Anterior cingulate cortex (tissue), 58 donors: ENCODE measurements at places on chromosomes 11 and 22.

GRCh38 chr11:87351676-87352075 is 313.9 kb downstream of the TMEM135 start:
- DNase-seq = no peak

- DNase-seq = no peak
Observed at GRCh38 chr11:96361778-96362177, 18.8 kb upstream of the MAML2 start.

GRCh38 chr11:32831221-32831620 is 1.5 kb downstream of the PRRG4 start:
- DNase-seq = no peak

- DNase-seq = no peak
Observed at GRCh38 chr11:103594283-103594682, 442.2 kb upstream of the DDI1 start.

DNA sequence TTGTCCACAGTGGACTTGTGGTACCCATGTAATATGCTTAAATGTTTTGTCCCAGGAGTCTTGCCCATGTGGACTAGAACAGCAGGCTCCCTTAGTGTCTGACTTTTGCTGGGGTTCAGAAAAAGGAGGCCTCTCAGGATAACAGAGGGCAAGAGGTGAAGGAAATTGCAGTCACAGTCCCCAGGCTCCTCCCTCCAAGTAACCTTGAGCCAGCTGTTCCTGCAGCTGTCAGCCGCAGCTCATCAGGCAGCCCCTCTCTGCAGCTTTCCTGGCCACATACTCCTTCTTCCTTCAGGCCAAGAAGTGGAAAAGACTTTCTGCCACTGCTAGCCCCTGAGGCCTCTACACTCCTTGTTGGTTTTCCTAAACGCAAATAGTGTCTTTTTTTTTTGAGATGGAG is 6.3 kb upstream of the MYO18B start:
- no peak for DNase-seq

GRCh38 chr22:29758068-29758622 is 8.7 kb downstream of the ZMAT5 start:
- DNase-seq = no peak

DNA sequence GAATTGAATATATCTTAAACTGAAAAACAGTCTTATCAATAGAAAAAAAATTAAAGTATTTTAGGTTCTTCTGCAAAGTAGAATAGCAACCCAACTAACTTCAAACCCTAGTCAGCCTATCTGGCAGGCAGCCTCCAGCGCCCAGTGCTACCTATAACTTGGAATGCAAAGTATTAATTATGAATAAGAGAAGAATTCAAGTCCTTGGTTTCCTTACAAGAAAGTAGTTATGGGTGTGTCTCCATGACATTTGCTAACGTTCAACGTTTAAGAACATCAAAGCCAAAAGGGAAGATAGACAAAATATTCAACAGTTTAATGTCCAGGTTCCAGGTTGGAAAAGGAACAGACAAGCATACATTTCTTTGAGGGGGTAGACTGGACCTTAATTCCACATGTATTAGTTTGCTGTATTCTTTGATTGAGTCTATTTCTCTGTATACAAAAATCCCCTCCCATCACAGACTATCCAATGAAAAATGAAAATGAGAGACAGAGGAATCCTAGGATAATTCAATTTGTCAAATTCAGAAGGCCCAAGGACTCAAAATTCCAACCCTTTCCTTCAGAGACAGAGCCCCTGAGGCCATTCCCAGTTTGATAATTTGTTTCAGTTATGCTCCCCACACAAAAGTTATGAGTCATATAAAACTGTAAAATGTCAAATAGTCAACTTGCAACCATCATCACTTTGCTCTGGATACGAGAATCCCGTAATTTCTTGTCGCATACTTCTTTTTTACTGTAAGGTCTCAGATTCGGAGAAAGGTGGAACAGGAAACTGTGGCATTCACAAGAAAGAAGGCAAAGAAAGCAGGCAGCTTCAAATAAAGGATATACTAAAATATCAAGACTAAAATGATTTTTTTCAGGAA is 83.7 kb upstream of the CHRM4 start:
- no peak for DNase-seq

GRCh38 chr11:61056981-61057380 is 45.3 kb upstream of the CD5 start:
- DNase-seq = no peak

GRCh38 chr11:84906995-84907394 is 720.1 kb downstream of the DLG2 start:
- no peak for DNase-seq

DNA sequence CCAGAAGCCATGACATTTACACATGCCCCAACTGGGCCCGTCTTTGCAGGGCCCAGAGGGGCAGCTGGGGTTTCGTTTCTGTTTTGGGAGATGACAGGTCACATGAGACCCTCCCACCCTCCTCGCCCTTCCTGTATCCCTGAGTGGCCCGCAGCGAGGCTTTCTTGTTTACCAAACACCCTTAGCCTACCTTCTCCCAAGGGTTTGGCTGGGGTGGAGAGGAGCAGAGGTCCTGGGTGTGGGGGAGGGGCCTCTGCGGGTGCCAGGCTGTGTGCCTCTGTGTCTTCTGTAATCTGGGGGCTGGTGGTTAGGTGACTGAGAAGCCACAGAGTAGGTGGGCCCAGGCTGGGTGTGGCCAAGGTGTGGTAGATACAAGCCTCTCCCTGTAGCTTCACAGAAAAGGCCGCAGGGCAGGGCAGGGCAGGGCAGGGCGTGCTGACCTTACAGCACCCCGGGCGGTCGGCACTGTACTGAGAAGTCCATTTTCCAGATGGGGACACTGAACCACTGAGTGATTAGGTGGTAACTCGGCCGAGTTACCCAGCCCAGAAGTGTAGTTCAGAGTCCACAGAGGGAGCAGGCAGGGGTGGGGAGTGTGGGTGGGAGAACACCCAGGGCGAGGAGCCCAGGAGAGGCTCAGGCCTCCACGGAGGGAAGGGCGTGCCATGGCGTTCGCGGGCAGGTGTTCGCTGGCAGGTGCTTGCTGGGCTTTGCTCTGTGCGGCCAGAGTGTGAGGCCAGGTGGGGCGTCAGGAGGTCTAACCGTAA is 8.7 kb downstream of the PRR5 start:
- no peak for DNase-seq

DNA sequence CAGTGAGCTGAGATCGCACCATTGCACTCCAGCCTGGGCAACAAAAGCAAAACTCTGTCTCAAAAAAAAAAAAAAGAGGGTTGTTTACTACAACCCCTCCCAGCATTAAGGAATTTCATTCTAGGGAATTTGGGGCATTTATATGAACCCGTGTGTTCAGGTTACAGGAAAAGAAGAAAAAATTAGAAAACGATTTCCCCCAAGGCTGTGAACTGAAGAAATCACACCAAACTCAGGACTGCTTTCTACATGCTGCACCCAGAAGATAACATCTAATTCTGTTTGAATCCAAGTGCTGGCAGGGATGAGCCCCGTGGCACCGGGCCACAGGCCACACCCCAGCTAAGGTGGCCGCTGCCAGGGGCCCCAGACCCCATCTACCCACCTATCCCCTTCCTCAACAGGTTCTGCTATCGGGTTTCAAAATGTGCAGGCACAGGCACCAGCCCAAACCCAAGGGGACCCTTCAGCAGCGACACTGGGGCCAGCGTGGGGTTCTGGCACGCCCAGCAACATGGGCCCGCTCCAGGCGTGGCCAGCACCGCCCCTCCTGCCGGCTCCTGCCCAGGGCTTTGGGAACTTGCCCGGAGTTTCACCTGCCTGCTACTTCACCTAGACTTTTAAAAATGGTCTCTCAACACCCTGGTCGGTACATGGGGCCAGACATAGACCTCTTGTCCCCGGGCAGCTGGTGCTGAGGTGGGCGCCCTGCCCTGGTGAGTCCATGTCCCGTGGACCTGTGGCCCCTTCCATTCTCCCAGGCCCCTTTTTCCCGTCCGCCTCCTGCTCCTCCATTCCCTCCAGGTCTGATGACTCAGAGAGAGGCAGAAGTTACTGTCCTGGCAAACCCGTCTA is 11.8 kb downstream of the CELSR1 start:
- no peak for DNase-seq

DNA sequence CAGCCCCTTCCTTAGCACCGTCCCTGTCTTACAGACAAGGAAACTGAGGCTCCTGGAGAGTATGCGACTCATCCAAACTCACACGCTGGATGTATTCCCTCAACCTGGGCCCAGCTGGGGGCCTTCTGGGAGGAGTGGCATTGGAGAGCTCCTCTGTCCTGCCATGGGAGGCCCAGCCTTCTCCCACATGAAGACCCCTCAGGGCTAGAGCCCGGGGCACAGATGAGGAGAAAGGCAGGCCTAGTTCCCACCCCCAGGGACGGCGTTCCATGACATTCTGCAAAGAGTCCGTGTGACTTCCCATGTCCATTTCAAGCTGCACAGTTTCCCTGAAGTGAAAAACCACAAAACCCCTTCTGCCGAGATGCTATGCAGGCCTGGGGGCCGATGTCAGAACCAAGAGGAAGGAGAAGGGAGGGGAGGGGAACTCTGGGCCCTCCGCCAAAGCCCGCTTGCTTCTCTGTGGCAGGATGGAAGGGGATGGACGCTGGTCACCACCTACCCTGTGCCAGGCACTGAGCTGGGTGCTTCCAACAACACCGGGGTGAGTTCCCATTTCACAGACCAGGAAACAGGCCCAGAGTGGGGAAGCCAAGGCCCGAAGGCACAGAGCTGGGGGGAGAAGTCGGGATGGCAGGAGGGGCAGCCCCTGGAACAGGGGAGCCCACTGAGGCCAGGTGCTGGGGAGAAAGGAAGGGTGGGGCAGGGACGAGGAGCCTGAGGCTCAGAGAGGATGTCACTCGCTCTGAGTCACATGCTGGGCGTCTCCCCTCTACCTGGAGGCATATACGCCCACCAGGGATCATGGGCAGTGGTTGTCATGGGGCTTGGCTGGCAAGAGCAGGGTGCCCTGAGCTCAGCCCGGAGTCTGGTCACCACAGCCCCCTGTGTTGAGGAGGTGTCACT is 15.7 kb downstream of the RAC2 start:
- no peak for DNase-seq

DNA sequence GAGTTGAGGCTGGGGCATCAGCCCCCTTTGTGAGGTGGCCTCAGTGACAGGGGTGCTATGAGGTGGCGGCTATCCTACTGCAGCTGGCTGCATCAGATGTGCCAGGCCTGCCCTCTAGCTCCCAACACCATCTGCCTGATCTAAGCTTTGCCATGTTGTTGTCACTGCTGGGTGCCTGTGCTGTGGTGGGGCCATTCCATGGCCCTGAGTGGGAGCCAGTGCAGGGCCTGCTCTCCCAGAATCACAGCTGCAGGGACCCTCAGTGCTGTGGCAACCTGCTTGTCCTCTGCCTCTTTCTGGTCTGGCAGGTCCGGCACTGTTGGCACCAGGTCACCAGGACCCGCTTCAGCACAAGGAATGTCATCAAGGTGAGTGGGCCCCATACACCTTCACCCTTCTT is 1.8 kb upstream of the SNU13 start:
- DNase-seq = no peak

- DNase-seq = no peak
Observed at GRCh38 chr22:22507743-22508273, 734 bp downstream of the ZNF280B start.

DNA sequence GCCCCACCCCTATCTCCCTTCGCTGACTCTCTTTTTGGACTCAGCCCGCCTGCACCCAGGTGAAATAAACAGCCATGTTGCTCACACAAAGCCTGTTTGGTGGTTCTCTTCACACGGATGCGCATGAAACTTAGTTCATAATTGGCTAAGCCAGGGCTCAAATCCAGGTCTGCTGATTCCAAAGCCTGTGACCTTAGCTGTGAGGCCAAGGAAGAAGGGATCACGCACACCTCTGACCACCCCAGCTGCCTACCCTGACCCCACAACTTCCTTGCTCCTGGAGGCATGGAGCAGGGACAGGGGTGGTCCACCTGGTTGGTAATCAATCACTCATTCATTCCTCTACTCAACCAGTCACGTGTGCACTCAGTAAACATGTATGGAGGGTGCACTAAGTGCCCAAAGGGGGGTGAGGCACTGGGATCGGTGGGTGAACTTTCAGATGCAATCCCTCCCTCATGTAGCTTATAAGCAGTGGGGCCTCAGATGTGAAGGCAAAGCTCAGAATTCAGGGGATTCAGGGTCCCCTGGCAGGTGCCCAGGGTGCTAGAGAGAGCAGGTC is 10.3 kb downstream of the FXYD2 start:
- no peak for DNase-seq

DNA sequence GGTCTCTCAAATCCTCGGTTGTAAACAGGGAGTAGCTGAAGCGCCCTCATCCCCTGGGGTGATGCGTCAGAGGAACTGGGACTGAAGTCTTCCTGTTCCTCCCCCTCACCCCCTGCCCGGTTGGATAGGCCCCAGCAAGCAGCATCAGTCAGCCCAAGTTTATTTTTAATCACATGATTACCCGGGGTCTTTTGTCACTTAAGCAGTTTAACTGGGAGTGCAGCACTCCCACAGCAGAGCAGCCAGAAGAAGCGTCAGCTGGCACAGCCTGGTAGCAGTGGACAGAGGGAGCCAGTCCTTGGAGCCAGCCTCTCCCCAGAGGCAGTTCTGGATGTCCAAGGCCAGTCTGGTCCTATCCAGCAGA is 342.1 kb downstream of the CTTN start:
- no peak for DNase-seq

GRCh38 chr11:131204765-131205380 is 165.5 kb upstream of the NTM start:
- no peak for DNase-seq

GRCh38 chr11:76131671-76132631 is 74.4 kb downstream of the WNT11 start:
- DNase-seq = no peak

DNA sequence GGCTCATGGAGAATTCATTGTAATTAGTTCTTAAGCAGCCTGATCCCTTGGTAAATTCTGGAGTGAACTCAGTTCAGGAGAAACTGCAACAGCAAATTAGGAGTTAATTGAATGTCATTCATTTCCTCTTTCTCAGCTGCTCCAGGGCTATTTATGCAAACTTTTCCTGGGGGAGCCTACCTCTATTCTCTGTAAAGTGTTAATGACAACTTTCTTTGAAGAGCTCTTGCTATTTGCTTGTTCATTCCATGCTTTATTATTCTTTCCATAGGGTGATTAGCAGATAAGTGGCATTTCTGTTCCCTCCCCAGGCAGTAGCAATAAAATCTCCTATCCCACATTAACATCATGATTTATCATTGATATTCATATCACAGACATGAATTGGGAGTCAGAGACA is 267.6 kb upstream of the DDI1 start:
- DNase-seq = no peak

GRCh38 chr11:116404462-116404798 is 368.4 kb downstream of the BUD13 start:
- DNase-seq = no peak

GRCh38 chr11:88619071-88619425 is 281.5 kb upstream of the CTSC start:
- DNase-seq = no peak

- no peak for DNase-seq
Observed at GRCh38 chr22:46142548-46143490, 7.5 kb upstream of the PPARA start.
